ENCODE measurements at places on chromosomes 11 and 22.

GRCh38 chr11:125141686-125142535, 22.6 kb upstream of the PKNOX2 start:
- DNase-seq = no peak

DNA sequence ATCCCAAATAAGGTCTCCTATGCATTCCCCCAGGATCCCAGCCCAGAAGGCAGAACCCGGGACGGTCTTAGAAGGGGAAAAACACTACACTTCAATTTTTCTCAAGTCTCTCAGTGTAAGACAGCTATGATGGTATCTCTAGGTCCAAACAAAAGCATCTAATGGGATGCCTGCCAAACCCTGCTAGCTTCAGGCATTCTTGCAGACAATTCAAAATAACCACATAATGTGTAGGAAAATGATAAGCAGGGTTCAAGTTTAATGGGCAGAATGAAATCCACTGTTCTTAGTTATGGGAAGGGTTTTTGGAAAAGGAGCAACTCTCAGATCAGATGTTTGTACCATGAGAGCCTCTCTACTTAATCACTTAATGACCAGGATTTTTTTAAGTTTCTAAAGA, 119.8 kb upstream of the ANO1 start:
- no peak for DNase-seq

DNA sequence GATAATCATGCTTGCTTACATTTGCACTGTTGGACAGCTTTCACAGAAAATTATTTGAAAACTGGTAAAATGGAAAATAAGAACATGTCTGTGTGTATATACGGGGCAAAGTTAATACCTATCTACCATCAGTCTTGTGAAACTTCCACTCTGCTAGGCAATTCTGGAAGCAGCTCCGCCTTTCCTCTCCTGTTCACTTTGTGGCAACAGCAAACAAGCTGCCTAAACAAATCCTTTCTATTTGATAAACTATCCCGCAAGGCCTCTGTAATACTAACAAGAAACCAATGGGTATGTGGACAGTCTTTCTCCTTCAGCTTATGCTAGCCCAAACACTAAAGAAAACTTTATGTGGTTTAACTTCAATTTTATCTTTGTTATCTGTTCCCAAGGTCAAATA, 39.2 kb upstream of the RAPSN start:
- DNase-seq = no peak

- no peak for DNase-seq
These were observed 54.2 kb downstream of the FEZ1 start for GRCh38 chr11:125441648-125442410.

GRCh38 chr11:126790550-126791081, 210.0 kb downstream of the KIRREL3 start:
- DNase-seq = no peak

- peak; percentile 47 for DNase-seq
These were observed at the start of gene FZD4 for GRCh38 chr11:86955361-86956120. TSS of gene FZD4 (minus strand) at chr11:86955395. CDS start at chr11:86955085, 310 bp downstream.

Measured in SHP77 treated with DMSO at 0.1 percent for 48 hours (cell line).